Activated gamma-delta T cell treated with anti-CD3 and anti-CD28 coated beads, Interleukin-2, amount 50 U/mL, for 16 hours (primary cell): ENCODE measurements at places on chromosomes 16 and 17.

DNA sequence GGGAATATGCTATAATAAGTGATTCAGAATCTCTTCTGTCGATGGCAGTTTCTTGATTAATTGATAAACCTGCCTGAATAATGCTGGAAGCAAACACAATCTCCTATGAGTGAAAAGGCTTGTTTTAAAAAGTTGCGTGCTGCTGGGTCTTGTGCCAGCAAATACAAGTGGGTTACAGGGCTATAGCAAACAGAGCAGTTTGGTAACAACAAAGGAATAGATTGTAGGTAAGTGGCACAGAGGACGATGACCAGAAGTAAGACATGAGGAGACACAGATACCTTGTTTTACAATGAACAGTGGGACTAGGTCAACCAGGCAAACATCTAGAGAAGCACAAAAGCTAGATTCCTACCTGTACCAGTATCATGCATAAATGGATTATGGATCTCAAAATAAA is 23.7 kb upstream of the FAAP100 start:
- DNase-seq = no peak

GRCh38 chr17:58506354-58507080 is 7.9 kb downstream of the MTMR4 start:
- no peak for DNase-seq

DNA sequence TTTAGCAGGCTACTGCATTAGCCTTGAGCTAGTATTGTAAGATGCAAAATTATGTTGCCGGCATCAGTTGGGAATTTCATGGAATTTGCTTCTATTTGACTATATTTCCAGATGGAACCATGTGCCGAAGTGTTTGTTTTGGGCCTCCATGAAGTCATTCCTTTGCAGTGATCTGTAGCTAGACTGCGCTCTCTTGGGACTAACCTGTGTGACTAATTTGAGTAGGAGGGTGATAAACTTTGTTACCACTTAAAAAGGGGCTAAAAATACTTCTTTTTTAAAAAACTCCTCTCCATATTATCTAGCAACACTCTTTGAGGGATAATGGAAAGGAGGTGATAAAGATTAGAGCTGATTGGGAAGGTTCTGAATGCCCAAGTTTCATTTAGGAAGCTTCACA is 166.8 kb upstream of the TBX2 start:
- DNase-seq = no peak

DNA sequence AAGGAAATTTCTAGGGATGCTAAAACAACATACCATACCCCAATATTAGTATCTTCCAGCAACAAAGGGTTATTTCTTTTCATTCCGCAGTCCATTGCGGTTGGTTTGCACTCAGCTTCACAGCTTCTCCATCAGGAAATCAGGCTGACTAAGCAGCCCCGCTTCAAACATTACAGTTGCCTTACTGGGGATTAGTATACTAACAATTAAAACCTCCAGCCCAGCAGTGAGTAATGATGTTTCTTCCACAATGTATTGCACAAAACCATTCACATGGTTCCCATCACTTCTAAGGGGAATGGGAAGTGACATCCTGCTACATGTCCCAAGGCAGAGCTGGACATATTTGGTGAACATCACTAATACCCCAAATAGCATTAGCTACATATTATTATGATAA is 1384.9 kb downstream of the CDH8 start:
- DNase-seq = no peak

DNA sequence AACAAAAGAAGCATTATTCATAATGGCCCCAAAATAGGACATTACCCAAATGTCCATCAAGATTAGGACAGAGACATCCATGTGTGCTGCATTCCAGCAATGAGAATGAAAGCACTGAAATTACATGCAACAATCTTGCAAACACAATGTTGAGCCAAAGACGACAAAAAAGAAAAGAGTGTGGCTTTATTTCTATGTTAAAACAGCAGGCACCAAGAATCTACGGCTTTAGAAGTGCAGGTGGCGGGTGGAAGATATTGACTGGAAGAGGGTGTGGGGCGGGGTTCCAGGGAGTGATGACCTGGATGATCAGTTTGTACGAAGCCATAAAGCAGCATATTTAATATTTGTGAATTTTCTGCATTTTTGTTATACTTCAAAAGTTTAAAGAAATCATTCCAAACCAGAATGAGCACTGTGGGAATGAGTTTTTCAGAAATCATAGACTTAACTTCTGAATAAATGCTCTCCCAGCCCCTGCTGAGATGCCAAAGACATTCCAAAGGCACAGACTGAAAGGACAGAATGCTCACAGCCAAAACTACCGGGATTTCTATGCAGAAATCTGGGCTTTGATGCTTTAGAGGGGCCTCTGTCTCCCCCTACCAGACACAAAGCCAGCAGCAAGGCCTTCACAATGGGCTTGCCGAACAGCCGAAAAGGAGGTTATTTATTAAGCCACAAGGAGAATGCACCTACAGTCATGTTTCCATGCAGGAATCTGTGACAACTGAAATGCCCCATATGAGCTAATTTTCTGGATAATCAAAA is 361.6 kb downstream of the GRIN2A start:
- no peak for DNase-seq
